Fibroblast of skin of scalp (primary cell): ENCODE measurements at places on chromosomes 1 and 21.

GRCh38 chr1:16139473-16139962 lies 16.4 kb downstream of the EPHA2 start:
- DNase-seq, result peak; percentile 81

GRCh38 chr1:64488862-64489261 lies 18.9 kb downstream of the CACHD1 start:
- DNase-seq, result no peak

DNA sequence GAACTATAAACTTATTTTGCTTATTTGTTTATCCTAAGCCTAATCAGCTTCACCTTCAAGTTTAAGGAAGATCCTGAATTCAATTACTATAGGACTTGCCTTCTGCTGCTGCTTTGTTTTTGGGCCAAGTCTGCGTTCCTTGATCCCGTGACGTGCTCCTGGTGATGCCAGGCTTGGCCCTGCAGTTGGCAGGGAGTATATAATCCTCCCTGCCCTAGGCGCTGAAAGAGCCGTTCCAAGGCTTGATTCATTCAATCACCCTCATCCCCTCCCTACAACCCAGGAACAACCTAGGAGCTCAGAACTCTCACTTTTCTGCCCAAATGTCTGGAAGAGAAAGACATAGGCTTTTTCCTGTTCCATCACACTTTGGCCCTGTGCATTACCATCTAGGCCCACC lies 12.4 kb upstream of the LRRN2 start:
- DNase-seq, result no peak

GRCh38 chr1:46555826-46556619 lies 4.6 kb upstream of the KNCN start:
- DNase-seq, result no peak

DNA sequence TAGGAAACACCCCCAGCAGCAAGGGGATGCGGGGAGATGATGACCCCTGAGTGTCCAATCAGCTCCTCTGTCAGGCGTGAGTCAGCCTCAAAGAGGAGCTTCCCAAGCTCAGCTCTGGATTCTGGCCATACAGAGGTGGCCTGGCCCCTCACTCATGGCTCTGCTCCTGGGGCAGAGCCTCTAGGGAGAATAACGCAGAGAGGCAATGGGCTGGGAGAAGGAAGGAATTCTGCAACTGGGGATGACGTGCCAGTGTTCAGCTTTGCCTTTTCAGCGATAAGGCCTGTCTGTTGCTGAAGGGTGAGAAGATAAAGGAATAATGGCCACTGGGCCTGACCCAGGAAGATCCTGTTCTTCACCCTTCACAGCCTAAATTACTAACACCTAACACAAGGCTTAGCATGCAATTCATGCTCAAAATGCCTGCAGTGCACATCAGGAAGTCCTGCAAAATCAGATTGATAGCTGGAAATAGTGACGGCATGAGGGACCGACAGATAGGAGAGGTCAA lies 92.2 kb downstream of the TBX19 start:
- DNase-seq, result no peak

DNA sequence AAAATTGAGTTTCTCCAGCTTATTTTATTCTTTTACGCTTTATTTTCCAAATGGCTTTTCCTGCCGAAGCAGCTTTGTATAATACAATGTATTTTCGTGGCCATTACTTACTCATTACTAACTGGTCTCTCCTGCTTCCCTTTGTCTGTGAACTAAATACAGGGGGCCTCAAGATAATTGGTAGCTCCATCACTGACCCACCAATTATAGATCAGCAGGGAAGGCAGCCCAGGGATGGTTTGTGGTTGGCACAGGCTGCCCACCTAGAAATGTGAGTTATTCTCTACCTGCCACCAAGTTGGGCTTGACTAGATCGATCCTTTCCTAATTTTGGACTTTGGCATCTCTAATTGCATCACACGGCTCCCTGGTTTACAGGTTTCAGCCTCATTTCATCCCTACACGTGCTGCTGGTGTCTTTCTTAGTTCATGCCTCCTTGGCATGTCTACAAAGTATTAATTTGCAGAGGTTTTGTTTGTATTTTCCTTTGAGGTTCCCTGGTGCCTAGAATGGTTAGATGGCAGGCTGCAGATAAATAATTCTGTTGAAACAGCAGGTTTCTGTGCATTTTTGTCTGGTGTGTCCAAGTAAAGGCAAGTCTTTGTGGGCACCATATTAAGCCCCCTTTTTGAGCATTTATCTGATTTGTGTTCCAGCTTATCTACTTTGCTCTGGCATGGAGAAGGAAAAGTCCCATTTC lies 35.2 kb downstream of the PEX14 start:
- no peak for DNase-seq

DNA sequence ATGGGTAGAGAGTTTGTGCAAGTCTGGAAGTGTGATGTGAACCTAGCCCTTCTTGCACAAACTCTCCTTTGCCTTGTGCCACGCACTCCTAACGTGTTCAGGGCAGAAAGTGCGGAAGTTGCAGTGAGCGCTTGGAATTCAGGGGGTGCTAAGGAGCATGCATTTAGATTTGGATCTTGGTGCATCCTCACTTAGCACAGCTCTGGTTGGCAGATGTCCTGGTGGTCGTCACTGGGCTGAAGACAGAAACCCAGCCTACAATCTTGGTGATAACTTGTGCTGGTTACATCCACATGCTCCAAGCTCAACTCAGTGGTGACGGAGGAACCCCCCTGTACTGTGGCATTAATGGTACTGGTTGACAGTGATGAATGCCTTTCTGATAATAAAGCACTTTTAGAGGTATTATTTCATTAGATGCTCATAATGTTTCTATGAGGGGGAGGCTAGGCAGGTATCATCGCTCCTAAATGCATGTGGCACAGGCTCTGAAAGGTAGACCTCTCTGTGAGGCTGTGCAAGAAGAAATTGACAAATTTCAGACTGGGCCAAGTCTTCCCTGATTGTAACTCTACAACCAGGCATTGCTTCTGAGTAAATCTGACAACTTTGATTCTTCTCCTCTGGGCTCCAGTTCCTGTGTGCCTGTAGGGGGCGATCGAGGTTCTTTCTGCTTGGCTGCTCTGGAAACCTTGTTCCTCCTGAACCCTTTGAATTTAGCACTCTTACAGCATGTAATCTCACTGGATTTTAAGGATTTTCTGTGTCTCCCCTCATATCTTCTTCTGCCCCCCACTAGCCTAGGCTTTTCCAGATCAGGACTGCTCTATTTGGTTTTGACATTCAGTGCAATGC lies 40.6 kb downstream of the MAPKAPK2 start:
- no peak for DNase-seq

GRCh38 chr1:220732137-220732536 lies 16.0 kb upstream of the MTARC2 start:
- DNase-seq, result no peak

DNA sequence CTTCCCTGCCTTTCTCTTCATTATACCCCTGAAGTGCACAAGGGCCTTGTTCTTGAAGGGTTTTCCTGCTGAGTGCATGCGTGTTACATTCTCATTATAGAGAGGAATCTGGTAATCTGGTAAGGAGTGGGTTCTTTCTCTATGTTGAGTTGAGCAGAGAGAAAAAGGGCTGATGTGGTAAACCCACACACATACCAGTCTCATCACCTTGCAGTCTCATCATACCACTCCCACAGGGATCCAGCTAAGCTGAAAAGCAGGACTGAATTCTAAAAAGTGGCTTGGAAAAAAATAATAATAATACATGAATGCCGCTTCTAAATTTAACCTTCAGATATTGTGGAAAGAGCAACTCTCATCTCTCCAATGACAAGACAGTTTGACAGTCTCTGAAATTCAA lies 10.5 kb upstream of the HTR1D start:
- DNase-seq, result no peak

GRCh38 chr1:34639701-34640100 lies 115.1 kb upstream of the GJB5 start:
- DNase-seq, result no peak

DNA sequence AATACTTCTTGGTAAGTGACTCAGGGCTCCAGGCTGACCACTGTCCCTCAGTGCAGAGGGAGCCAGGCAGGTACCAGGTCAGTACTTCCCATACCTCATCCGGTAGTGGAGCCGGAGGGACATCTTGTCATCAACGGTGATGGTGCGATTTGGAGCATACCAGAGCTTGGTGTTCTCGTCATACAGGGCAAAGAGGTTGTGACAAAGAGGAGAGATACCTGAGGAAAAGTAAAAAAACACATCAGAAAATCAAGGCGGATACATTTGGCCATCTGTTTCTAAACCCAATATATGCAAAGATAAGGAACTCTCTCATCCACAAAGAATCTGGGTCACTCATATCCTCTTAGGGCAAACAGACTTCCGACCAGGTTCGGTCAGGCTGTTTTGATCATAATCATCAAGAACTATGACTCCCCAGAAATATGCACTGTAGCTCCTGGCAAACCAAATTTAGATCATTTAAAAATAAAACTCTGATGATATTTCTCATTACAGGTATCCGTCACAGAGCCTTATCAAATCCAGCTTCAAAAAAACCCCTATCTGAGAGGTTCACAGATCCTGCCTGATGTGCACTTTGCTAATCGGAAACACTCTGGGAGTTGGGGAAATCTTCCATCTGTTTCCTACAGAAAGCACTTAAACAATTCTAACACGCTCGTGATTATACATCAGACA lies 87.3 kb downstream of the JAK1 start:
- no peak for DNase-seq

- no peak for DNase-seq
Measured at GRCh38 chr1:156766298-156767100, 836 bp upstream of the PRCC start.

DNA sequence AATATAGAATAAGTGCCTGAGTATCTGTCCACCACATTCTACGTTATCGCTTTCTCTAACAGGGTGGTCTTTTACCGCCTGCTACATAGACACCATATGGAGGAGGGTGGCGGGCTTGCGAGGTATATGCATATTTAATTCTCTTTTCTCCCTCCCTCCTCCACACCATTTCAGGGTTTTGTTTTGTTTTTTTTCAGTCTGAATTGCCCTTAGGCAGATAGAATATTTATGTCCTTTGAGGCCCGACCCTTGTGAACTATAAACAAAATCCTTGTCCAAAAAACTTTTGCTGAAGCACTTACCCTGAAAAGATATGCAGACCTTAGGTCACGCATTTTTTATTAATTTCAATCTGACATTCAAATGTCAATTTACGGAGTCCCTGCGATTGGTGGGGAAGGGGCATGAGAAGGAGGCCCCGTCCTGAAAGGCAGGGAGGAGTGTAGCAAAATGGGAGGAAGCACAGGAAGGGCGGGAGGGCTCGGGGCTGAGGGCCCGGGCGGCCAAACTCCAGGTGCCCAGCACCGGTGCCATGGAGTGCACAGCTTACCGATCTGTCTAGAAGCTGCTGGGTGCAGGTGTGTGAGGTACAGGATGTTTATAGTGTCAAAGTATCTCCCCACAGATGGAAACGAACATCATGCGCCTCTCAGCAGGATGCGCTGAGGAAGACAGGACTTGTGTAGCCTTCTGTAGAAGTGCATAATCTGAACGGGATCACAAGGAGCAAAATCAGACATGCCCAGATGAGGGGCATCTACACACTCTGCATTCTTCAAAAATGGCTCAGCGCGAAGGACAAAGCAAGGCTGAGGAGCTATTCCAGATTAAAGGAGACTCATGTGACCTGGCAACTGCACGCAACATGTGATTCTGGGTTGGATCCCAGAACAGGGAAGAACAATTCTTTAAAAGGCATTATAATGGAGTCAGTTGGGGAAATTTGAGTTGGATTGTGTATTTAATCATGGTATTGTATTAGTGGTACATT lies 68.8 kb upstream of the LYST start:
- no peak for DNase-seq

- no peak for DNase-seq
Measured at GRCh38 chr1:106962591-106962990, 93.9 kb upstream of the PRMT6 start.

DNA sequence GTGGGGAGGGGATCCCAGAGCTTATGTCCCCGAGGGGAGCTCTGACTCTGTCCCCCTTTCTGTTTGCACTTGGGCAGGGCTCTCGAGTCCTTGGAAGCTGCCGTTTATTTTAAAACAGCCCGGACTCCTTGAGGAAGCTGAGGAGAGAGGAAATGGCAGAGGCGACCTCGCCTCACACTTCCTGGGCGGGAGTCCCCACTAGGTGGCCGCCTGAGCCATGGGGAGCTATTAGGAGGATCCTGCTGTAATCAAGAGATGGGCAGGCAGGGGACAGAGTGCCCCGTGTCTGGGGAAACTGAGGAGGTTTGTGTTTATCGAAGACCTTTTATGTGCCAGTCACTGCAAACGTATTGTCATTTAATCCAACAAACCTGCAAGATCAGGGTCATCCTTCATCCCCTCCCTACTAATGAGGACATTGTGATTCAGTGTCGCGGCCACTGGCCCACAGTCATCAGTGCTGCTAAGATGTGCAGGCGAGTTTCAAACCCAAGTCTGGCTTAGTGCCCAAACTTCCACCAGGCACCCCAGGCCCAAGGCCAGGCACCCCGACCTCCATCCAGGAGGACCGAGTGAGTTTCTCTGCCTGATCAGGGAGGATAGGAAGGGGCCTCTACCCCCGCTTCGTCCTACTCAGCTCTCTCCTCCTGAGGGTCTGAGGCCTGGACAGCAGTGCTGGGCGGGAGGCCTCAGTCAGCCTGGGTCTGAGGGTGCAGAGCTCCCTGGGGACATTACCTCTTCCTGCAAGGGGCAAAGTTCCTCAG lies 316.9 kb upstream of the VAMP3 start:
- peak; percentile 50 for DNase-seq

DNA sequence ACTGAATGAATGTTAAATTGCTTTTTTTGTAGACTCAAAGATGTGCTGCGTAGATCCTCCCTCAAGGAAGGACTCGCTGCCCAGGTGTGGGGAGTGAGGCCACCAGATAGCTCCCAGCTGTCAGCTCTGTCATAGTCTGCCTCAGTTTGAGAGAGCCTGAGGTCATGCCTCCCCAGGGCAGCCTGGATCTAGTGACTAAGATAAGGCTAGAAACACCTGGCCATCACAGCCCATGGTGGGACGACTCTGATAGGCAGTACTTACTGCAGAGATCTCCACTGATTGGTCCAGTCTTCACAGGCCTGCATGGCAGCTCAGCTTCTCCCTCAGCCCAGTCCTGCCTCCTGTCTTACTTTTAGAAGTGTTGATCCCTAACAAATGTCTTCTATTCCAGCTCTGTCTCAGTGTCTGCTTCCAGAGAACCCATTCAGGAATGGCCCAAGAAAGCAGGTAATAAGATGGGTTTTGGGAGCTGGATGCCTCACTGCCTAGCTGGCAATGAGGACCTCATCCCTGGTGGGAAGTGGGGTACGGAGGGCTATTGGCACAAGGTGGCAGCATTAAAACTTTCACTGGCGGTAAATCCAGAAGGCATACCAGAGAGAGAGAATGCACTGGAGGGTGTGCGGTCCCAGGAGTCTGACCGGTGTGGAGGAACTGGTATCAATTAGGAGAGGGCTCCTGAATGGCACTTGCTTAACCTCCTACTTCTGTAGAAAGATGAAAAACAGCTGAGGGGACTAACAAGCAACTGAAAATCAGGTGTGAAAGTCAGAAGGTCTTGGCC lies 55.3 kb upstream of the GPR37L1 start:
- no peak for DNase-seq

- DNase-seq, result no peak
Measured at GRCh38 chr1:166705376-166706289, 133.6 kb upstream of the POGK start.

- no peak for DNase-seq
Measured at GRCh38 chr1:38891753-38892152, 10.4 kb upstream of the GJA9 start.
